ENCODE measurements at places on chromosomes 3 and 15.
A peak's percentile ranks its signal among the peaks of the same experiment; 100 is the strongest.

DNA sequence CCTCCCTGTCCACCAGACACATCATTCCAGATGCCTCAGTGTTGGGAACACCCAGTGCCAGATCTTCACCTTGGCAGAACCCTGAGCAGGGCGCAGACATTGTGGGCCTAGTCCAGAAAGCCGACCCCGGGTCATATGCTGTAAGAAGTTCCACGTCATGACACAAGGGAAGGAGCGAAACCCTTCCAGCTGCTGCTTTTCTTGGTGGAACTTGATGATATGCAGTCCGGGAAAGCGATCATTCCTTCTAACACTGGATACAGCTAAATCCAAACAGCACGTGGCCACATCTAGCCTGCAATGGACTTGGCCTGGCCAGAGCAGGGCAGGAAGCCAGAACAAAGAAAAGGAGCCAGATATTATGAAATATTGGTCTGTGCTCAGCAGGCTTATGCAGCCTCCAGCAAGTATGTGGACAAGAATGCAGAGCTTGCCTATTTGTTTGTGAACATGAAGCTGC, 22.0 kb downstream of the GASK1A start:
- no peak for DNase-seq

GRCh38 chr3:13528217-13528867, 20.6 kb upstream of the FBLN2 start:
- DNase-seq = no peak

DNA sequence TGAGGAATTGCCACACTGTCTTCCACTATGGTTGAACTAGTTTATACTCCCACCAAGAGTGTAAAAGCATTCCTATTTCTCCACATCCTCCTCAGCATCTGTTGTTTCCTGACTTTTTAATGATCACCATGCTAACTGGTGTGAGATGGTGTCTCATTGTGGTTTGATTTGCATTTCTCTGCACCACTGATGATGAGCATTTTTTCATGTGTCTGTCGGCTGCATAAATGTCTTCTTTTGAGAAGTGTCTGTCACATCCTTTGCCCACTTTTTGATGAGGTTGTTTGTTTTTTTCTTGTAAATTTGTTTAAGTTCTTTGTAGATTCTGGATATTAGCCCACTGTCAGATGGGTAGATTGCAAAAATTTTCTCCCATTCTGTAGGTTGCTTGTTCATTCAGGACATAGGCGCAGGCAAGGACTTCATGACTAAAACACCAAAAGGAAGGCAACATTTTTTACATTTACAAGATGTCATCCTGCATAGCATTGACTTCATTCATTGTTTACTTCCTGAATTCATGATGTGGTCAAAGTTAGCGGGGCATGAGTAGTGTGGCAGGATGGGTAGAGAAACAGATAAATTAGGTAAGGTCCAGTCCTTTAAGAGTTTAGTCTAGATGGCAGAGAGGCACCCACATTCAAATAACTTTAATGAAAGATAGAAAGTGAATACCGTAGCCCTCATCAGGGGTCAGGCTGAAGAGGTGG, 45.1 kb upstream of the LPP start:
- DNase-seq = no peak

GRCh38 chr3:125634336-125634950, 39.1 kb upstream of the OSBPL11 start:
- no peak for DNase-seq

- no peak for DNase-seq
Measured at GRCh38 chr15:89149501-89150101, 61.3 kb downstream of the ABHD2 start.

- no peak for DNase-seq
Measured at GRCh38 chr3:20741381-20741780, 555.4 kb upstream of the SGO1 start.

DNA sequence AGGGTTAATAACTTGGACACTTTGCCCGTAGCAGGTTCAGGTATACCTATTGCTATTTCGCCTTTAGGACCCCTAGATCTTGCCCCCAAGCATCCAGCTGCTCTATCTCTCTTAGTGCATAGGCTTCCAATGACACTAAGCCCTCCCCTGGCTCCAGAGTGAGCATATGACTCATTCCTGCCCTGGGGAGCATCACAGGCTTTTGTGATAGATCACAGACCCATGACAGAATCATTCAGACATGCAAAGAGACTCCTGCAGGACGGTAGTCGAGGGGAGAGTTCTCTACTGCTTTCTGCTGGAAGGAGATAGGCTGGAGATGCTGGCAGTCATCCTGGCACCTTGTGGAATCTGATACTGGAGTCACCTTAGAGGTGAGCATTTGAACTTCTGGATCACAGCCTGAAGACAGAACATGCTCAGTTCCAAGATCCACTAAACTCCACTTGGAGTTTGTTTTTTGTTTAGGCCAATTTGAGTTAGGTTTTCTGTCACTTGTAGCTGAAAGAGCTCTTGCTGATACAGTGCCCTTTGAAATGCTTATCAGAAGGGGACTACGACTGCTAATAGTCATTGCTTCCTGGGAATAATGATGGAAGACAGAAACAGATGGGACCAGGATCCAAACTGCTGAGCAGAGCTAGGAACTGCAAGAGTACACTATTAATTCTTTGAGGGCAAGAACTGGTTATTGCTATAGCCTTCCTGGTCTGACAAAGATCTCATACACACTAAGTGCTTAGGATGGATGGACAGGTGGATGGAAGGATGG, 11.0 kb downstream of the LYSMD2 start:
- no peak for DNase-seq

GRCh38 chr15:85592148-85592547, 202.6 kb downstream of the KLHL25 start:
- DNase-seq = no peak

GRCh38 chr15:92992720-92993119, 92.6 kb downstream of the CHD2 start:
- no peak for DNase-seq

- DNase-seq = no peak
Measured at GRCh38 chr3:120462409-120462959, 11.7 kb upstream of the FSTL1 start.

DNA sequence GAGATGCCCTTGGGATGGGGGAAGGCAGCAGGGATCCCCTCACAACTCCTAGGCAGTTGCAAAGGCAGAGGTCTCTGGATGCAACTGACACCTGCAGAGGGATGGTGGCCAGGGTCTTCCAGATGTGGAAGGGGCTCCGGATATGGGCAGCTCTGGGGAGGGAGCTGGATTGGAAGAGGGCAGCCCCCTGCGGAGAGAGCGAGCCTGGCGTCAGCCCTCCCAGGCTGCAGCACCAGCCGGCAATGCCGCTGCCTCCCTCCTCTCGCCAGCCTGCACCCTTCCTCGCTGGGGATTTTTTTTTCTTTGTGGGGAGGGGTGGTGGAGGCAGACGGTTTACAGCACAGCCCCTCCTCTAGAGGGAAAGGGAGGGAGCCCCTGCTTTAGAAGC, 1.6 kb downstream of the INSYN1 start:
- no peak for DNase-seq

GRCh38 chr3:152190636-152191183, 78.0 kb upstream of the MBNL1 start:
- DNase-seq = no peak

DNA sequence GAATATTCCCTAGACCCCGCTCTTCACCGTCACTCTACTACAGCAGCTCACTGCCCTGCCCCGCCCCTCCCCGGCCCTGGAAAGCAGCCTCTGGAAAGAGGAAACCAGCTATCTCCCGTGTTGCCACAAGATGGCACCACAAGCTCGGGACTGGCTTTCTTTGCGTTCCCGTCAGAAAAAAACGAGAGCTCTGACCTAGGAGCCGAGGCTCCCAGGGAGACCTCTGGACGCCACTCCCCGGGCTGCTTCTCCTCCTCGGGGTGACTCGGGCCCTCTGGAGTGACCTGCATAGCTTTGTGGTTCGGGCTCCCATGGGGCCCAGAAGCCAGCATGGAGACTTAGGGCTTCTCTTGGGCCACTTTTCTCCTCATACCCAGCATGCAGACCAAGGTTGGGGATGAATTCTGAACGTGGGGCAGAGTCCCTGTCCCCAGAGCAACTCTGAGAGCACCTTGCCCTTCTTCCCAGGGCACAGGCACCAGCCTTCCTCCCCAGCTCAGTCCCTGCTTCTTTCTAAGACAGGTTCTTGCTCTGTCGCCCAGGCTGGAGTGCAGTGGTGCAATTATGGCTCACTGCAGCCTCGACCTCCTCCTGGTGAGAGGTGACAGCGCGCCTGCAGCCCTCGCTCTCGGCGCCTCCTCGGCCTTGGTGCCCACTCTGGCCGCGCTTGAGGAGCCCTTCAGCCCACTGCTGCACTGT, 19.0 kb downstream of the STOML1 start:
- peak; percentile 84 for DNase-seq

DNA sequence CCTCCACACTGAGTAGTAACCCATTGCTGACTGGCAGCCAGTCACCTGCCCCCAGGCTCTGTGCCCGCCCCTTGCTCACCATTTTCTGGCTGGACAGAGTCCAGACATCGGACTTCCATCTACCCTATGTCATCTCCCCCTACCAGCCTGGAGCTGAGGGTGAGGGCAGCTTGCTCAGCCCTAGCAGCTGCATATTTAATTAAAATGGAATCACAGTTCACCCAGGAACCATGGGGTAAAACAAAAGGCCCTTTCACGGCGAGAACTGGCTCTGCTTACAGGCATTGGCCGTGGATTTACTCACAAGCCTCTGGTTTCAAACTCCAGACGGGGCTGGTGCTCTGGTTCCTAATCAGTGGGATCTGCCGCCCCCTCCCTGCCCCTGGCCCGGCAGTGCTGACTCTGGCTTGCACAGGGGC, 94.9 kb upstream of the ATP2B2 start:
- DNase-seq = no peak

DNA sequence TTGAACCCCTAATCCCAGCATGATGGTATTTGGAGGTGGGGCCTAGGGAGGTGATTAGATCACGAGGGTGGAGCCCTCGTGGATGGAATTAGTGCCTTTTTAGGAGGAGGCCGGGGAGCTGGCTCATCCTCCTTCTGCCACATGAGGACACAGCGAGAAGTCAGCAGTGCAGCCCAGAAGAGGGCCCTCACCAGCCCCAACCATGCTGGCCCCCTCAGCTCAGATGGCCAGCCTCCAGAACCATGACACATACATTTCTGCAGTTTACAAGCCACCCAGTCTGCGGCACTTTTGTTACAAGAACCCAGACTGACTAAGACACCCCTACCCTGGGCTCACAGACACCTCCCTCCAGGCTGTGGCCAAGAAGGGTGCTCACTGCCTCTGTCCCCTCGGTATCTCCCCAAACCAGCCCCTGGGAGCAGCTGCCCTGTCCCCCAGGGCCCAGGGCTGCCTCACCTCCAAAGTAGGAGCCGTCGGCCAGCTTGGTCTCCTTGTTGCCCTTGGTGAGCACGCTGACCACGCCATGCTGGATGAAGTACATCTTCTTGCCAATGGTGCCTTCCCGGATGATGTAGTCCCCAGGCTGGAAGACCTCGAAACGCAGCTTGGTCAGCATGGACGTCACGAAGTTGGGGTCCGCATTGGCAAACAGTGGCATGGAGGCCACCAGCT, 44.1 kb downstream of the HCN4 start:
- DNase-seq = no peak

DNA sequence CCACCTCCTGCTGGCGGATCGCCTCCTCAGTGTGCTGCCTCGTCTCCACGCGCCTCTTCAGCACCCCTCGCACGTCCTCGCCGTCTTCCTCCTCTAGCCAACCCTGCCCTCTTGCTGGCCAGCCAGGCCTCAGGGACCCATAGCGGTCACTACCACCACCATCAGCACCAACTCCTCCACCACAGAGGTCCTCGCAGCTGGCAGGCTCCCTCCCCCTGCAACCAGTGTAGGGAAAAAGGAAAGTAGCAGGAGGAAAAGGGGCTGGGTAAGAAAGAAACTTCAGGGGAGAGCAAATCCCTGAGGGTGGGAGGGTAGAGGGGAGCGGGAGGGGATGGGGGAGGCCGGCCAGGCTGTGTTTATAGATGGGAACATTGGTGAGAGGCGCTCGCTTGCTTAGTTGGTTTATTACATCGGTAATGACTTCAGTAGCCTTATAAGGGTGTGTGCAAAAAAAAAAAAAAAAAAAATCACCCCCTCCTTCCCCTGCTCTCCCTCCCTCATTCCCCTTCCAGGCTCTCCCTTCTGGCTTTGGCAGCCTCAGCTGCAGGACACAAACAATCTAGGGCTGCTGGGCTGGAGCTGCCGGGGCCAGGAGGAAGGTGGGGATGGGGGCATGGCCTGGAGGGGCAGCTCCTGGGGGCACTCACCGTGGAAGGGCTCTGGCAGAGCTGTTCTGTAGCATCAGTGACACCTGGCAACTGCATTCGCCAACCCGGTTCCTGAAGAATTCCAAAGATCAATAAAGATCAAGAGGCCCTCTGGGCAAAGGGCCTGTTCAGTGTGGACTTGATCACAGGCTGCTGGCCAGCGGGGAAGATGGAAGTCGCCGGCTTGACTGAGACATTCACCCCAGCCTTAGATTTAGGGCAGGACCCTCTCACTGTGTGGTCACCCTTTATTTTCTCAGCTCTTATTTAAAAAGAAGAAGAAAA, 116.2 kb upstream of the HACD2 start:
- DNase-seq = no peak

DNA sequence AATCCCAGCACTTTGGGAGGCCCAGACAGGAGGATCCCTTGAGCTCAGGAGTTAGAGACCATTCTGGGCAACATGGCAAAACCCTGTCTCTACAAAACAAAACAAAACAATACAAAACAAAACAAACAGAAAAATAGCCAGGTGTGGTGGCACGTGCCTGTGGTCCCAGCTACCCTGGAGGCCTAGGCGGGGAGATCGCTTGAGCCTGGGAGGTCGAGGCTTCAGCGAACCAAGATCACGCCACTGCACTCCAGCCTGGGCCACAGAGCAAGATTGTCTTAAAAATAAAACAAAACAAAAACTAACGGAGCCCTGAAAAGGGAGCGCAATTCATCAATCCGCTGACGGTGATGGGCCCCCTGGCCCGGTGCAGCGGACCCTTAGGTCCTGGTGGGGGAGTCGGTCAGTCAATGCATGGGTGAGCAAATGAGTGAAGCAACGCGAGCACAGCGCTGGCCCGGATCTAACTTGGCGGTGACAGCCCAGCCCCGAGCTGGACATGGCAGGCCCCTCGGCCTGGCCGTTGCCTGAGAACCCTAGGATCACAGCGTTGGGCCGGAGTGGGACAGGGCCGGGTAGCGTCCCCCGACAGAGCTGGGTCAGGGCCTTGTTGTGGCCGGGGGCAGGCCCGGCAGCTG, 52.4 kb upstream of the BLM start:
- no peak for DNase-seq

DNA sequence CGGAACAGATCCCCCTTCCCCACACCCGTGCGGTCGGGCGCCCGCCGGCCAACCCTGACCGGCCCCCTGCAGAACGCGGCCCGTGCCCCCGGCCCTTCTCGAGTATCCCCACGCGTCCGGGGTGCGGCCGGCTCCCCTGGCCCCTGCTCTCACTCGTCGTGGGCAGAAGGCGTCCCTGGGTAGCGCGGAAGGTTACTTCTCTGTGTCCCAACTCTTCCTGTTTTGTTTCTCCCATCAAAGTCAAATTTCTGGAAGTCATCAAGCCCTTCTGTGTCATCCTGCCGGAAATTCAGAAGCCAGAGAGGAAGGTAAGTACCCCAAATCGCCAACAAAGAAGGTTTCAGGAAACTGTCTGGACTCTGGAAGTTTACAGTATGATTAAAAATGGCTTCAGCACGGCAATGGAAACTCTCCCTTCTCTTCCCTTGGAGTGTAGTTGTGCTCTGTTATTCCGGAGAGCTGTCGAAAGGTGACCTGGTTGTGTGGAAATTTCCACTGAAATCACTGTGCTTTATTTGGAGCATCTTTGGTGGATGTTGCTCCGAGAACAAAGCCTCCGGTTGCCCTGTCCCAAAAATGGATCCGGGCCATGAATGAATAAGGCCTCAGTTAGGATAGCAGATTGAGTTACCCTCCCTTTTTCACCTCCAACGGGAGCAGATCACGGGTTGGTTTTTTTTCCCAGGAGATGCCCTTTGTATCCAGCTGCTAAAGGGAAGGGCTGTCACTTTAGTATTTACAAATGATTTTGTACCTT, 536 bp downstream of the SEC61A1 start:
- no peak for DNase-seq

GRCh38 chr3:154783061-154783460, 297.1 kb upstream of the MME start:
- DNase-seq = no peak

All from CD4-positive, alpha-beta T cell treated with Interleukin-10 for 1 hour (primary cell).